ENCODE measurements at places on chromosomes 3 and 15. TPM values are rescaled to one million over a fixed set of nuclear protein-coding genes. Genes with fewer than 3 reads are reported as not detected.

SLC12A8 gene
- total RNA-seq = 10.9 TPM

MUC20 gene
- total RNA-seq = 0.50 TPM

P2RY1 gene
- 4.0 TPM for total RNA-seq

C3orf49 gene
- total RNA-seq = not detected

CNTN4 gene
- not detected for total RNA-seq

CXCR6 gene
- not detected for total RNA-seq

XIRP1 gene
- total RNA-seq = not detected

PAK6 gene
- under 0.01 TPM for total RNA-seq

A4GNT gene
- not detected for total RNA-seq

AGBL1 gene
- total RNA-seq = not detected

CHRNB4 gene
- total RNA-seq = not detected

C15orf62 gene
- 0.15 TPM for total RNA-seq

TGM5 gene
- total RNA-seq = not detected

LRRIQ4 gene
- total RNA-seq = not detected

GPR160 gene
- 0.29 TPM for total RNA-seq

DCP1A gene
- total RNA-seq = 9.1 TPM

NANOGP8 gene
- total RNA-seq = 0.15 TPM

ISG20 gene
- 4.8 TPM for total RNA-seq

SCN11A gene
- under 0.01 TPM for total RNA-seq

LMAN1L gene
- 0.15 TPM for total RNA-seq

CMTM8 gene
- total RNA-seq = 0.17 TPM

SPATA12 gene
- 0.15 TPM for total RNA-seq

PSTPIP1 gene
- total RNA-seq = 0.17 TPM

TTLL13 gene
- not detected for total RNA-seq

Measured in smooth muscle cell of trachea (primary cell).